ENCODE measurements at places on chromosomes 5 and 9. TPM values are rescaled to one million over a fixed set of nuclear protein-coding genes. Genes with fewer than 3 reads are reported as not detected.

The CCDC192 gene
- total RNA-seq, result not detected

The HACD4 gene
- total RNA-seq, result 1.0 TPM

The PLAC8L1 gene
- not detected for total RNA-seq

The WNT8A gene
- not detected for total RNA-seq

The FAM81B gene
- not detected for total RNA-seq

All from A549 treated with RU486 at 1 μM for 4 hours (cell line).